ENCODE measurements at places on chromosomes 12 and 14.

DNA sequence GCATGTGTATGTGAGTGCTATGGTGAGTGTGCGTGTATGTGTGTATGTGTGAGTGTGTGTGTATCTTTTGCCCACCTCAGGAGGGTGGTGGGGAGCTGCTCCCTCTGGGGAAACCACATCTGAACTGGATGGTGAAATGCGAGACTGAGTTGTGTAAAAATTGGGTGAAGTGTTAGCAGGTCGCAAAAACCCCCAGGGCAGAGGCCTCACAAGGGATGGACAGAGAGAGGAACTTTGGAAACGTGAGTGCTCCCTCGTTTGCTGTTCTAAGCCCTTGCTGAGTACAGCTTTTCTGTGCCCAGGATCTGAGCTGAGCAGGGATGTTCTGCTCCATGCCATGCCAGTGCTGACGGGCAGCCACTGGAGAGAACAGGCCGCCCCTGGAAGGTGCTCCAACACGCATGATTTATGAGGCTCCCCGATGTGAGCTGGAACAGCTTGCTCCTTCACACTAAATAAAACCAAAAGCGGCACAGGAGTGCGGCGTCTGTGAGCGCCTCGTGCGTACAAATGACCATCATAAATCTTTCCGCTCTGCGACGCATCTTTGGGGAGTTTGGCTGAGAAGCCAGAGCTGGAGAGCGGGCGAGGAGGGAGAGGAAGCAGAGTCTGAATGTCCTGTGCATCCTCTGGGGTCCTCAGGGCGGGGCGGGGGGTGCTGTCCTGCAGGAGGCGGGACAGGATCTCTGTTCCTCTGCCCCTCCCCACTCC, 14.1 kb upstream of the GALNT9 start:
- no peak for DNase-seq

DNA sequence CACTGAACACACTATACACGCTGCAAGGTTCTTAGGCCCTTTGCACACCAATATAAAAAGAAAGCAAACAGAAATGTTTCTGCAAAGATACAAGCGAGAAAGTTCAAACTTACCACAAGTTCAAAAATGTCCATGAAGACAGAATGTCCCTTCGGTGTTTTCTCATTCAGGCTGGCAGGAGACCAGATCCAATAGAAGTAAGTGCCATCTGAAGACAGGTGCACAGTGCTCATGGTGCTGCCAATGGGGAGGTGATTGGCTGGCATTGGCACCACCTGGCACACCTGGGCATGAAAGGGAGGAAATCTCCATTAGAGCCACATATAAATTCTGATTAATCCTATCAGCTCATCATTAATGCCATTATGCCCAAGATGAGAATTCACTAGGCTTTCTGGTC, 76.3 kb downstream of the HECTD4 start:
- DNase-seq, result no peak

GRCh38 chr14:74979442-74980397, 23.0 kb upstream of the EIF2B2 start:
- DNase-seq, result no peak

- no peak for DNase-seq
Measured at GRCh38 chr14:24941719-24942118, 108.2 kb downstream of the STXBP6 start.

GRCh38 chr12:120677765-120678473, 9.0 kb upstream of the MLEC start:
- no peak for DNase-seq

DNA sequence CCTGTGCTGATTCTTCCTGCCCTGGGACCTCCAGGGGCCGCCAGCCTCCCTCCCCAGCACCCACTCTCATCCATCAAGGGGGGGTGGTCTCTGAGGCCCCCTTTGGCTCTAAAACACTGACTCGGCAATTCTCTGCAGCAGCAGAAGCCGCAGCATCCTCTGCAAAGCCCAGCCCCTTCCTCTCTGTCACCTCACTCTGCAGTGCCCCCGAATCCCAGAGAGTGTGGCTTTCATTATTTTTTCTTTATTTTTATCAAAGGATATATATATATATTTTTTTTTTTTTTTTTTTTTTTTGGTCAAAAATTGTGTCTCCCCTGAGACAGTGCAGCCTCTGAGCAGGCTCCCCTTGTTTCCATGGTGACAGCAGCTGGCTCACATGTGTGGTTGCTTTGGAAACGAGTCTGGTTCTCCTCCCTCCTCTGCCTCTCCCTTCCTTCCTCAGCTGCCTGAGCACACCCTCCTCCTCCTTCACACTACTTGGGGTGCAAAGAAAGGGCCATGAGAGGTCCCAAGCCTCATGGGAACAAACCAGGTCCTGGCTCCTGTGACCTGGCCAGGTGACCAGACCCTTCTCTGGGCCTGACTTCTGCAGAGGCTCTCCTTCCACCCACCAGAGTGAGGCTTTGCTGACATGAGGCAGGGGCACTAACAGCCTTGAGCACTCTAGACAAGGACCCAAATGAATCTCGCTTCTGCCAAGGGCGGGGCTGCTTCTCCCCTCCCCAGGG, 100.5 kb downstream of the LRRC74A start:
- peak; percentile 42 for DNase-seq
